ENCODE measurements at places on chromosomes 2 and 18.

DNA sequence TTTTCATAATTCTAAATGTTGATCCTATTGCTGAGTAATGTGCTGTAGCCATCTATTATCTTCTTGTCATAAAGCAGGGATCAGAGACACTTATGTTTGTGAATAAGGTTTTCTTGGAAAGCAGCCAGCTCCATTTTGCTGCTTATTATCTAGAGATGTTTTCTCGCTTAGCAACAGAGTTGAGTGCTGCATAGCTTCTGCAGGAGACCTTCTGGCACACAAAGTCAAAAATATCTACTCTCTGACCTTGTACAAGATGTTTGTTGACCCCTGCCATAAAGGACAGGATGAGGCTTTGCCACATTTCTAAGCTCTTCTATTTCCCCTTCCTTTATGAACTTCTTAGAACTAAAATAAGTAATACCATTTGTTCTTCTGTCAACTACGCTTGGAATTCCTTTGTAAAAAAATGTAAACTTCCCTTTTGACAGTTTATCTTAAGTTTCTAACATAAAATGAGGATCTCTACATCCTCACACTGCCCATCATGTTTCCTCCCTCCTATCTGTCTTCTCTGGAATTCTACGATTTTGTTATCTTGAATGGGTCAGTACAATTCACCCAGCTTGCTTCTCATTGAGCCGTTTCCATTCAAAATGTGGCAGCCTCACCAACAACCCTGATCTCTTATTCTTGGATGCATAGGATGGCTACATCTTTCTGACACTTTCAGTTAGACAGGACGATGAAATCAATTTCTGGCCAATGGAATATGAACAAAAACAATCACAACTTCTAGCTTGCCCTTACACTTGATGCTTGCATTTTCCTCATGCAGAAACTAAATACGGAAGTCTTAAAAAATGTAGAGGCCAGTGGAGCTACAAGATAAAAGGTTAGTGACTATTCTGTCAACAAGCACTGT is 1377.0 kb downstream of the SUCLG1 start:
- peak; percentile 66 for DNase-seq

- no peak for DNase-seq
Measured at GRCh38 chr18:58870130-58870529, 5.5 kb downstream of the ZNF532 start.

DNA sequence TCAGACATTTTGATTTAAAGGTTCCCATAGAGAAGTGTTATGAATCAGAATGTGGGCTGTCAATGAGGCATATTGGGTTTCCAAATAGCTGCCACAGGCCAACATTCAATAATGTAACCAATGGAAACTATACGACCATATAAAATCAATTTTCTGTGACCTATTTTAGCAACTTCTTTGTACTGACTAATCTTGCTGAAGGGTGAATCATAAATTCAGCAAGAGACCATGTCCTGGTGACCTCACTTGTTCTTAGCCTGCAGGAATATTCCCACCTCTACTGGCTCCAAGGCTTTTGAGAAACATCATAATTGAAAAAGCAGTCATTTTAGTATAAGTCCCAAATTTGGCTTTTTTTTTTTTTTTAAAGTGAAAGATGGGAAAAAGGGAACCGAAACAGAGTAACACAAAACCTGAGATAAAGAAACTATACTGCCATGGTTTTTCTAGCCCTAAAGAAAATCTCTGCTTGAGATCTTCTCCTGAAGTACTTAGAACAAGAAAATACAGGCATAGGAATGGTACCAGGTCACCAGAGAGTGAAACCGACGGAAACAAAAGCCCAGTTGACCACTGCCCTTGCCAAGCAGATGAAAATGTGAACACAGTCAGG is 32.1 kb downstream of the PLEKHM3 start:
- no peak for DNase-seq

GRCh38 chr18:50982086-50982801 is 14.4 kb downstream of the ELAC1 start:
- no peak for DNase-seq

GRCh38 chr2:39118786-39119499 is 1.9 kb downstream of the SOS1 start:
- no peak for DNase-seq
